ENCODE measurements at places on chromosomes 6 and 20.
A peak's percentile ranks its signal among the peaks of the same experiment; 100 is the strongest.

DNA sequence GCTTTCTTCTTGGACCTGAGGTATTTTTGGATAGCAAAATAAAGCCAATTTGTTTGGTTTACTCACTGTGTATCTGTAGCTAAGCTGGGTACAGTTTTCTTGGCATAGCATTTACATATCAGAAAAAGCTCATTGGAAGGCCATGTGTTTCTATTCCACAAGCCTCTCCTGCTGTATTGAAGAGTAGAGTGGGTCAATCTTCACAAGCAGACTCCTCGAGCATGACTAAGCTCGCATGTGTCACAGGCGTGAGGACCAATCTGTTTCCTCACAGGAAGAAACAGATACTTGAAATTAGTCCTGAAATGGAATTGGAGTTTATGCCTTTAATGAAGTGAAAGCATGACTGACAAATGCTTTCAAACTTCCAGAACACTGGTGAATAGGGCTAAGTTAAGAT lies 1279.0 kb upstream of the MAP3K7 start:
- no peak for DNase-seq

DNA sequence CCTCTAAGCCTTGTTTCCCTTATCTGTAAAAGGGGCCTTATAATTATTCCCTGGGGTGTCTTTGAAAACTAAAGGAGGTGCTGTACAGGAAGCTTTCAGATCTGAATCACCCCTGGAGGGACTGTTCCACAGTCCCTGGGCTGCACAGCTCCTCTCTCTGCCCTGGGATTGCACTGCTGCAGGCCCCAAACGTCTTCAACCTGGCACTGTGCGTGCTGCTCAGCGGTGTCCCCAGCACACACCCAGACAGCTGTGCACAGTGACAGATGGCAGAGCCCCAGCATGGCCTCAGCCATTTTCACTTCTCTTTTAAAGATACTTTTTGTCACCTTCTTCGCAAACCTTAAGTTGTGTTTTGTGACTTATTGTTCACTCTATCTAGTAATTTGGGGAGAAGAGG lies 50.7 kb upstream of the INSM1 start:
- DNase-seq: no peak

DNA sequence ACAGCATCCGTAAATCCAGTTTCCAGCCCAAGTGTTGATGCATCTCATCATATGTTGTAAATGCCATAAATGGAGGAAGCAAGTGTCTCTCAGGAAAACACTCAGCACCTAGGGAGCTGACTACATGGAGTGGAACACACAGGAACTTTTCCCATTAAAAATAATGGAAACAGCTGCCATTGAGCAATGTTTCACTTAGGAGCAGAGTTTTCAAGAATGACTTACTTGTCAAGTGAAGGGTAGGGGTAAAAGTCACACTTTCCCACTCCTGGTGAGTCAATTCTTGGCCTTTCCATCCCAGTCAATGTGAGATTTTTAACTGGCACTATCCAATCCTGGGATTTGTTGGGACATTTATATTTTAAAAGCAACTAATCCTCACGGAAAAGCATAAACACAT lies 119.4 kb upstream of the ASF1A start:
- no peak for DNase-seq

- DNase-seq: no peak
Observed at GRCh38 chr6:21753241-21754108, 159.9 kb downstream of the SOX4 start.

- DNase-seq: no peak
Observed at GRCh38 chr20:17138237-17138636, 88.6 kb upstream of the PCSK2 start.

GRCh38 chr6:33915134-33915533 lies 111.3 kb upstream of the MLN start:
- no peak for DNase-seq

GRCh38 chr20:13029687-13030375 lies 21.1 kb downstream of the SPTLC3 start:
- DNase-seq: peak; percentile 77

DNA sequence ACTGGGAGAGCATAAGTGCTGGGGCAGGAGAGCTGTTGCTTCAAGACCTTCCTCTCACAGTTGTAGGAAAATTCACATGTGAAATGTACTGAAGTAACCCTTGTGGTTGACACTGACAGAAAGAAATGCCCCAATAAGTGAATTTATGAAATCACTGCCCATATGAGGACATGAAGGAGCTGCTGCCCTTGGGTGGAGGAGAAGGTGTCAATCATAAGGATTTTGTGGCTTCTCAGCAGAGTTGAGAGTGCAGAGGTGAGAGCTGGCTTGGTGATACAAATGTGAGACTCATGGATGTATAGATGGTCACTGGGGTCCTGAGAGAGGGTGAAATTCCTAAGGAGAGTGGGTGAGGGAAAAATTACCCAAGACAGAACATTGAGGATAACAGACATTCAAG lies 33.9 kb upstream of the CMTR1 start:
- DNase-seq: no peak

DNA sequence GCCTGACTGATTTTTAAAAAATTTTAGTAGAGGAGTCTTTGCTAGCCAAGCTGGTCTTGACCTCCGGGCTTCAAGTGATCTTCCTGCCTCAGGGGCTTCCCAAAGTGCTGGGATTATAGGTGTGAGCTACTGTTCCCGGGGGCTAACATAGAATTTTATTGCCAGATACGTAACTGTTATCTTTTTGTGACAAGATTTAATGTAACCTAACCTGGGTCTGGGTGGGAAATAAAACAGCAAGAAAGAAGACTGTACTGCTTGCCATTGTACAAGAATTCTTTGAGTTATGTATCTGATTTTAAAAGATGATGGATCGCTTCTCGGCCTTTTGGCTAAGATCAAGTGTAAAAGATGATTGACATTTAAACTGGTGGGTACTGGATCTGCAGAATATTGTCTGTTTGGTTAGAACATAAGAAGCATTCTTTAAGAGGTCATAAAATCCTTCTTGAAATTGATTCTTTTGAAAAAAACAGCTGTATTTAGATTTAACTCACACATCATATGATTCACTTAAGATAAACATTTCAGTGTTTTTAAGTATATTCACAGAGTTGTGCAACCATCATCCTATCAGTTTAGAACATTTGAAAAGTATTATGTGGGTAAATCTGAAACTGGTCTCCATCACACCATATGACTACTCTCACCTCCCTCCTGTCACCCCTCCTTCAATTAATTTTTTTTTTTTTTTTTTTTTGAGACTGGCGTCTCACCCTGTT lies 21.6 kb downstream of the TPX2 start:
- DNase-seq: no peak

GRCh38 chr20:16918366-16918765 lies 170.2 kb downstream of the OTOR start:
- no peak for DNase-seq

GRCh38 chr6:22363714-22364239 lies 66.9 kb upstream of the PRL start:
- DNase-seq: no peak

- DNase-seq: peak; percentile 41
Observed at GRCh38 chr20:17648791-17649730, 33.0 kb downstream of the RRBP1 start.

GRCh38 chr6:170175644-170176135 lies 115.2 kb downstream of the DLL1 start:
- no peak for DNase-seq

DNA sequence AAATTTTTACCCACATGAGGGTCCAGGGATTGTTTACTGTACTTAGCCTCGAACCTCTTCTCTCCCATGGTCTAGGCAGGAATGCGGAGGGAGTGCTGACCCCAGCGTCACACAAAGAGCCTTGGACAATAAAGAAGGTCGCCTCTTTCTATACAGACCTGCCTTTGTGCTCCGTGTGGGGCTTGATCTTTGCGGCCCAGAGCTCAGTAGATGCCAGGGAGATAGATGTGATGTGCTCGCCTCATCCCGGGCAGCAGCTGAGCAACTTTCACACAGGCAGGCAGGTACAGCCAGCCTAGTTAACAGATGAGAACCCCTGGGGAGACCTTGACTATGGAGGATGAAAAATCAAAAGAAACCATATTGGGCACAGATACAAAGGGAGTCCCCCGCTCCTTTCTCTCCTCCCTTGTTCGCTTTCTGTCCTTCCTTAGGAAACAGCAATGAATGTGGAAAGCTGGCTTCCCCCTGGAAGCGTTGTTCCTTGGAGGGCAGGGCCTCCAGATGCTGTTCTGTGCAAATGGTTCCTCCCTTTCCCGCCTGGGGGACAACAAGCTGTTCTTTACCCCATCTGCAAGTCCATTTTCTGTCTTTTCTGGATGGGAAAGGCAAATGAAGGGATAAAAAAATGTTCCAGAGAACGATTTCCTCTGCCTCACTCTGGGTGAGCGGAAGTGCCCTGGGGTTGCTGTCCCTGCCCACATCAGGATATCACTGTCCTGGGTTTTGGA lies 128.3 kb downstream of the OLIG3 start:
- DNase-seq: no peak

GRCh38 chr6:141445928-141446628 lies 686.6 kb upstream of the GJE1 start:
- no peak for DNase-seq

DNA sequence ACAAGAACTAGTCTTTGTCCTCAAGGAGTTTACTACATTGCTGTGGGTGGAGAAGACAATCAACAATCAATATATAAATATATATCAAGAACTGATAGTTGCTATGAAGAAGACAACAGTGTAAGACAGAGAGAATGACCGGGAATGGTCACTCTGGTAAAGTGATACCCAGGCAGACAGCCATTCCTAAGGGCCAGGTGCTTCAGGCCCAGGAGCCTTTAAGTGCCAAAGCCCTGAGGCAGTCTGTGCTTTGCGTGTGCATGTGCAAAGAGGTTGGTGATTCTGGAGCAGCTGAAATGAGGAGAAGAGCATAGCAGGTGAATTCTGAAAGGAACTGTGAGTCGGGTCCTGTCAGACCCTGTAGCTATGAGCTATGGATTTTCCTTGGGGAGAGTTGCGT lies 154.2 kb downstream of the DOK5 start:
- DNase-seq: no peak

GRCh38 chr20:16539280-16540021 lies 33.8 kb downstream of the KIF16B start:
- DNase-seq: no peak

GRCh38 chr6:4670824-4671409 lies 105.3 kb upstream of the CDYL start:
- DNase-seq: no peak

- DNase-seq: no peak
Observed at GRCh38 chr6:154989448-154989847, 5.7 kb upstream of the TIAM2 start.

DNA sequence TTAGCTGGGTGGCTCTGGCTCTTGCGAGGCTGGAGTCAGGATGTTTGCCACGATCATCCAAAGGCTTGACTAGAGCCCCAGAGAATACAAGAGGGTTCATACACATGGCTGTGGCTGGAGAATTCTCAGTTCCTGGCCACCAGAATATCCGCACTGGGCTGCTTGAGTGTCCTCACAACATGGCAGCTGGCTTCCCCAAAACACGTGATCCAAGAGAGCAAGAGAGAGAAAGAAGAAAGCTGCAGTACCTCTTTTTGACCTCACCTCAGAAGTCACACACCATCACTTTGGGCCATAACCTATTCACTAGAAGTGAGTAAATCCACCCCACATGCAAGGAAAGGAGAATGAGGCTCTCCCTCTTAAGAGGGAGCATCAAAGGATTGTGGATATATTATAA lies 21.5 kb upstream of the BPIFB1 start:
- DNase-seq: no peak

GRCh38 chr20:20446001-20446400 lies 78.1 kb downstream of the INSM1 start:
- DNase-seq: no peak

DNA sequence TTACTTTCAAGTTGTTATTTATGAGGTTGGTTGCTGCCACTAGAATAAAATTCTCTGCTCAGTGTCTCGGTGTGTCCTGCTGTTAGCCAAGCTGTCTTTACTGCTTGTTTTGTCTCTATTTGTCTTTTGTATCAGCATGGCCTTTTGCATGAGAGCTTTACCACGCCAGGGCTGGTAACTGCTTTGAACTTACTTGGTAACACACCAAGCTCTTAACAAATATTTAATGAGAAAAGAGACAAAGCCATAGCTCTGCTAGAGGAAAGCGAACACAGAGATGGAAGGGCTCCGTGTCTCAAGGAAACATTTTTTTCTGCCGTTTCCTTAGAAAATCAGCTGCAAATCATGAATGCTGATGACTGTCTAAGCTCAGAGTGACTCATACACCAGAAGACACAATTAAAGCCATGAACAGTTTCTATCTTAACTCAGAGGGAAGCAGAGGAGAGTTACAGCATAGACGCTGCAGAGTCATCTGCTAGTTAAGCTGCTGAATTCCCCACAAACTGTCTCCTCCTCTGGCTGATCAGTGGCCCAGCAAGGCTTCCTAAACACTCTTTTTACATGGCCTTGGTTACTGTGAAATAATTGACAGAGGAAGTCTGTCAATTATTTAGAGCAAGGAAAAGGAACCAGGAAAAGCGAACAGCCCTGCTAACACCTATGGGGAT lies 44.8 kb downstream of the AGPAT4 start:
- DNase-seq: peak; percentile 81

- DNase-seq: no peak
Observed at GRCh38 chr6:135647521-135647920, 150.0 kb upstream of the AHI1 start.

DNA sequence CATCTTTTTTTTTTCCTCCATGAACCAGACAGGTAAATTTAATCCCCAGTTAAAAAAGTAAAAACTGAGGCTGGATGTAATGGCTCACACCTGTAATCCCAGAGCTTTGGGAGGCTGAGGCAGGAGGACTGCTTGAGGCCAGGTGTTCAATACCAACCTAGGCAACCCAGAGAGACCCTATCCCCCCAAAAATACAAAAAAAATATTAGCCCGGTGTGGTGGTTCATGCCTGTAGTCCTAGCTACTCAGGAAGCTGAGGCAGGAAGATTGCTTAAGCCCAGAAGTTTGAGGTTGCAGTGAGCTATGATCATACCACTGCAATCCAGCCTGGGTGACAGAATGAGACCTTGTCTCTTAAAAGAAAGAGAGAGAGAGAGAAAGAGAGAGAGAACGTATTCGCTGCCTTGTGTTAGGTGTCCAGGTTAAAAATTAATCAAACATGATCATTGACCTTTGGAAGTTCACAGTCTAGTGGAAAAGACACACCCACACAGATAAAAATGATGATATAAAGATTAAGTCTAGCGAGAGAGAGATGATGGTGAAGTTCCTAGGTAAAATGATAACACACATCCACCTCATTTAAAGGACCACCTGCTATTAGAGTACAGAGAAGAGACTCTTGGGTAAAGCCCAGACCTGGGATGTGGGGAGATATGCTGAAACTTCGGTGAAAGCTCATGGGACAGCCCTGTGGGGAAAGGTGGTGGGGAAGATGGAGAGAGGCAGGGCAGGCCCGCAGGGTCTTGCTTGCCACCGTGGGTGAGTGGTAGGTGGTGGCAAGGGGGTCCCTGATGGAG lies 4.8 kb upstream of the NHSL1 start:
- no peak for DNase-seq

GRCh38 chr20:44104798-44105517 lies 82.0 kb downstream of the JPH2 start:
- DNase-seq: no peak

All from GM03348 (cell line).